Stimulated activated CD8-positive, alpha-beta memory T cell treated with anti-CD3 and anti-CD28 coated beads, Interleukin-4, amount 100 ng/mL, for 1 hour (primary cell): ENCODE measurements at places on chromosomes 3 and 15.

- no peak for DNase-seq
Observed at GRCh38 chr3:10706156-10706739, 109.8 kb upstream of the SLC6A11 start.

DNA sequence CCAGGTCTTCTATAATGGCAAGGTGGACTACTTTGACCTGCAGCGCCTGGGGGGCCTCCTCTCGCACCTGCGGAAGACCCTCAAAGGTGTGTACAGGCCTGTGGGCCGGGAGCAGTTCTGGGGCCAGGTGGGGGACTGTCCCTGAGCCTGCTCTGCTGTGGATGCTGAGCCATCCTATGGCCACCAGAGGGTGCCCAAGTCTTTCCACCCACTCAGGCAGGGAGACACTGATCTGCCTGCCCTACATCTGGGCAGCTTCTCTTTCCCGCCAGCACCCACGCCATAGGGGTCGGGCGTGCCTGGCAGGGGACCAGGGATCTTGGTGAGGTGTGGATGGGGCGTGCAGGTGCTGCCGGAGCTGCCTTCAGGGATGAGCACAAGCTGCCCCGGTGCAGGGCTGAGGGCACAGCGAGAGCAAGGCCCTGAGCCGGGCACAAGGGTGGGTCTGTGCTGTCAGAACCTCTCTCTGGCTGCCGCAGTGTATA lies 14.1 kb downstream of the RNF123 start:
- no peak for DNase-seq

- no peak for DNase-seq
Observed at GRCh38 chr3:72205297-72205826, 420.4 kb upstream of the PROK2 start.

- DNase-seq: no peak
Observed at GRCh38 chr3:99765042-99765942, 52.4 kb upstream of the CMSS1 start.

GRCh38 chr3:183800243-183800863 lies 25.0 kb downstream of the MAP6D1 start:
- DNase-seq: no peak

DNA sequence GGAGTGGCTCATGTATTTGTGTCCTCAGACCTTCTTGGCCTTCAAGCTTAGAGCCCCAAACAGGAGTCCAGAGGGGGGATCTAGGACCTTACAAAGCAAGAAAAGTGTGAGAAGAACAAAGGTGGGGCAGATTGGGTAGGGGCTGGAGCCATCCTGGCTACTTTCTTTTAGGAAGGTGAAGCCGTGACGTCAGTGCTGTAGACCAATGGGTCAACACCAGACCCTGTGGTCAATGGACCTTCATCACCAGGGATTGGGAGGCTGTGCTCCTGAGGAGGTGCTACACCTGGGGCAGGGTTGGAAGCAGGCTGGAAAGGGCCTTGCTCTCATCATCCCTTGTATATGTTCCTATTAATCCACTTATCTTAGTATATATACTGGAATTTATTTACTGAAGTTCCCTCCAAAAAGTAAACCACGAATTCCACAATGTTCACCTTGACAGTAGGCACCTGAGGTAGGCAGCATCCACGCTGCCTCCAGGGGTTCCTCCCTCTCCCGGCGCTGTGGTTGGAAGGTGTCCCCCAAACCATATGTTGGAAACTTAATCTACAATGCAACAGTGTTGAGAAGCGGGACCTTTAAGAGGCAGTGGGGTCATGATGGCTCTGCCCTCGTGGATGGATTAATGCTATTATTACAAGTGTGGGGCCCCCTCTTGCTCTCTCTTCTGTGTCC lies 21.4 kb upstream of the MCCC1 start:
- no peak for DNase-seq

DNA sequence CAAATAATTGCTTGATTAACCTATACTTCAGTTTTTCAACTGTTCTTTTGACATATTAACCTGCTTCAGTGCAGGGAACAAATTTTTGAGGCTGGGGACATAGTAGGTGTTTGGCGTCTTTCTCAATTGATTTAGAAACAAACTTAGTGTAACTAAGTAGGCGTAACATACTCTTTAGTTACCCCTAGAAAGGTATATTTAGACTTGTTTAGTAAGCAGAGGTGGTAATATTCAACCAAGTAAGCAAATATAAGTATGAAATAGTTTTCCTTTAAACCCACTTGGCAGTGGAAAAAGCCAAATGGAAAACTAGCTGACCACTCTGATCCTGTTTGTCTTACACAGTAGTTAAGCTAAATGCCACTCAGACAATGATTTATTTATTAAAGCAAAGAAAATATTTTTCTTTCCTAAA lies 113.2 kb downstream of the MBNL1 start:
- no peak for DNase-seq

GRCh38 chr3:13886593-13887129 lies 6.8 kb upstream of the WNT7A start:
- no peak for DNase-seq

GRCh38 chr15:78334845-78335244 lies 5.3 kb upstream of the CRABP1 start:
- no peak for DNase-seq

- no peak for DNase-seq
Observed at GRCh38 chr15:60237446-60237845, 160.3 kb downstream of the ANXA2 start.

DNA sequence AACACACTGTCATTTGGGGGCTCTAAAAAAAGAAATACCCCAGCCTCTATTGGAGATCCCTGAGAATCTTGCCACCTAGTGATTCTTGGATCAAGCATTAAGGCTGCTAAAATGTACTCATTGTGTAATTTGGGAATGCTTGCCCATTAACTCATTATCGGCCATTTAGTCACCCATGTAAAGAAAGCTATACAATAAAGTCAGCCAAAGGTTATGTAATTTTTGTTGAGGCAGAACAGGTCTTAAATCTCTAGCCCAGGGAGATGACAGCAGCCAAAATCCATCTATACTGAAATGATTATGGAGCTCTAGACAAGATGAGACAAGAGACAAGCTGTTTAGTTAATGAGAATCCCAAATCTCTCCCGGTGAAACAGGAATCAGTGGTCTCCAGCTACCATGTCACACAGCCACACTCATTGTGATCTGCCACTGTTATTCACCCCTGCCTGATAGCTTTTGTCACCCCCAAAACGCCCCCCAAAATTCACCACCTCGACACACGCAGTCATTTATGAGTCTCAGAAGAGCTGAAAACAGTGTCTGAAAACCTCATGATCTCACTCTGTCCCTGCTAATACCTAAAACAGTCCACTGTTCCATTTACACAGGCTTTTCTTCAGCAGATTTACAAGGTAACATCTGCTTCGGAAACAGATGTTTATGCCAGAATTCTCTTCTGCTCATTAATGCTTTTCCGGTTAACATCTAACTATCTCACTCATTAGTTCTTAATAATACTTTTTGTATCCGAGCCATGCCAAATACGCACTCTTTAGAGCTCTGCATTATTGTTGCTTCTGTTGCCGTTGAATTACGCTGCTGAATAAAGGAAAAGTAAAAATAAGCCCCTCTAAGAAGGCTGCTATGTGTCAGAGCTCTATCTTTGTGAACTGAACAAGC lies 138.5 kb downstream of the RORA start:
- no peak for DNase-seq

- DNase-seq: no peak
Observed at GRCh38 chr15:101055411-101055810, 136.3 kb downstream of the LRRK1 start.
